MG63 (cell line): ENCODE measurements at places on chromosomes 16 and 17. TPM values are rescaled to one million over a fixed set of nuclear protein-coding genes. Genes with fewer than 3 reads are reported as not detected.

Gene TUBG2
- total RNA-seq = 1.4 and 4.0 TPM in 2 replicates

Gene CCDC40
- total RNA-seq = 5.4 and 9.7 TPM in 2 replicates

Gene GSE1
- total RNA-seq = 9.3 and 19.1 TPM in 2 replicates

Gene MGAT5B
- 2.4 and 3.3 TPM in 2 replicates for total RNA-seq

Gene TMEM94
- 10.7 and 12.5 TPM in 2 replicates for total RNA-seq
